ENCODE measurements at places on chromosomes 5 and 9.

DNA sequence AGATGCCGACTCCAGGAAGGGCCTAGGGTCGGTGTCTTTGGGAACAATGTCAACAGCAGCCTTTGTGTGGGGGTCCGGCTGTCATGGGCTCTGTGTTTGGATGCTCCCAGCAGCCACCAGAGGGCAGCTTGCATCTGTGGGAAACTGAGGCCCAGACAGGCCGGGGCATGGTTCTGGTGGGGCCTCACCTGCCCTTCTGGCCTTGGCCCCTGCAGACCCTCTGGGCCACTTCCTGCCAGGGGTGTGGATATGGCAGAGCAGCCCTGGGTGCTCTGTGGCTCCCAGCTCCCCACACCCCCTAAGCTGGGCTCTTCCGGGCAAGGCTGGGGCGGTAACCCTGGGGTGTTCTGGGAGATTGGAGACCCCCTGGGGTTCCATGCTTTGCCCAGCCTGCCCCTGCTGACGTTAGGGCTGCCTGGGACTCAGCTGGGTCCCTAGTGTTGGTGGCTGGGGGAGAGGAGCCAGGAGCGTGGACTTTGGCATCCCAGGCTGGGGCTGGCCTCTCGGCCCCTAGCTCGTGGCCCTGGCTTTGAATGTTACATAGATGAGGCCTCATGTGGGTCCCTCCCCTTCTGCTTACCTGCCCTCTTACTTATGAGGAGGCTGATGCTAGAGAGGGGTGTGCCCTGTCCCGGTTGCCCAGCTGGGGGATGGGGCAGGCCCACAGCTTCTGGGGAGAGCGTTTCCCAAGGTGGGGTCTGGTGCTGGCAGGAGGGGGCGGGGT is 38.3 kb downstream of the RXRA start:
- no peak for DNase-seq

GRCh38 chr5:7663808-7664207 is 187.1 kb downstream of the CFAP90 start:
- no peak for DNase-seq

DNA sequence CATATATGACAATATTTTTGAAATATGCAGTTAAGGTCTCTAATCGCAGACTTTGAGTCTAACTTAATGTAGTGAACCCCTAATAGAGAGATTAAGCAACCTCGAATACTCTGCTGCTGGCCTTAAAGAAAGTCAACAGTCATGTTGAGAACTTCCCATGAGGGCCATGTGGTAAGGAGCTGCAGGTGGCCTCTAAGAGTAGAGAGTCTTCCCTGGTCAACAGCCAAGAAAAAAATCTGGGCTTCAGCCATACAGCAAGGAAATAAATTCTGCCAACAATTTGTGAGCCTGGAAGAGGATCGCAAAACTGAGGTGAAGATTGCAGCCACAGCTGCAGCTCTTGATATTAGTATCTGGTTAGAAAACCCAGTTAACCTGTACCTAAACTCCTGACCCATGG is 935.2 kb upstream of the TYRP1 start:
- no peak for DNase-seq

DNA sequence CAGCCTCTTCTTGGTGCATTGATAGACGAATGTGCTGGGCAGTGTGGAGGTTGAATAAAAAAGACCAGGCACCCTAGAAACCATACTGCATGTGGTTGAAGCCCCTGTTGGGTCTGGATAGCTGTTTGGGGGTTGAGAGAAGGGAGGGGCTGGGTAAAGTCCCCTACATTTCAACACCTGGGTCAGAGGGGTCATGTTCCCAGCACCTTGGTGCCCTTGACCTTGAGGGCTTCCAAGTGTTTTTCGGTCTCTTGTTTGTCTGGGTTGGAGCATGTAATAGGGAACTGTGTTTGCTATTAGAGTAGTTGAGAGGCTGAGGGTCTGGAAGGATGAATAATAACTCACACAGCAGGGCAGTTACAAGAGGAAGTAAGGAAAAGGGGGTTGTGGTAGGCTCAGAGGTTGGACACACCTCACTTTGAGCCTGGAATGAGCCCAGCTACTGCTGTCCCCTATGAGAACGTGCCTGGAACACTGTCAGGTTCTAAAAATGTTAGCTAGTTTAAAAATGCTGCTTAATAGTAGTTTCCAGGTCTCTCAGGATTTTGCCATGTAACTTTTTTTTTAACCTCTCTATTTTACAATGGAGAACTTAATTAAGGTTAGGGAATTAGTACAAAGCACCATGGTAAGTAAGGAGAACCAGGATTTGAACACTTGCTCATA is 155.2 kb upstream of the SPRY4 start:
- no peak for DNase-seq

DNA sequence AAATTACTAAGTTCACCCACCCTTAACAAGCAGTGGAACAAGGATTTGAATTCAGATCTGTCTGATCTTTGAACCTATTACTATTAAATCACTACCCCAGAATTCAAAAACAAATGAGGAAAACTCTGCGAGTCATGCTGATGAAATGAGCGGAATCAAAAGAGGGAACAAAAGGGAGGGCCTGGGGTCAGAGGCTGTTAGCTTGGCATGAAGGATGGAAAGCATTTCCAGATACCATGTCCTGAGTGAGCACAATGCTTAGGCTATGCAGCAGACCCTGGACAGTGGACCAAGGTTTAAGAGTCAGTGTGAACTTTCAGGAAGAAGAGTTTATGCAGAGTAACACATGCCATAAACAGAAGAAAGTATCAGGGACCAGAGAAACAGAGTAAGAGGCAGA is 30.5 kb downstream of the GRIA1 start:
- no peak for DNase-seq

DNA sequence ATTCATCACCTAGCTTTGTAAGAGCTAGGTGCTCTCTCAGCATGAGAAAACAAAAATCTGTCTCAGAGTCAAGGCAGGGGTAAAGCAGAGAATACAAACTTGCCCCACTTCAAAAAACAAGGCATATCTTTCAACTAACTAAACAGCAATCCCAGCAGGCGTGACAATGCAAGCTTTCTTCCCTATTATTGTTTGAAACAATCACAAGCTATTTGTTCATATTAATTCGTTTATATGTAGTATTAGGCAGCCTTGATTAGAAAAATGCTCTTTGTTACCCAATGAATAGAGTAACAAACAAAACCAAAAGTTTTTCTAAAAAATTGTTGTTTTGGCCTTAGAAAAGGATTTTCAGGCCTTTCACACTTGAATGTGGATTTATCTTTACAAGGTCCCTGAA is 71.1 kb downstream of the LPAR1 start:
- no peak for DNase-seq

GRCh38 chr9:12318732-12319685 is 374.2 kb upstream of the TYRP1 start:
- no peak for DNase-seq

GRCh38 chr5:80985600-80986228 is 25.6 kb downstream of the RASGRF2 start:
- DNase-seq, result no peak

DNA sequence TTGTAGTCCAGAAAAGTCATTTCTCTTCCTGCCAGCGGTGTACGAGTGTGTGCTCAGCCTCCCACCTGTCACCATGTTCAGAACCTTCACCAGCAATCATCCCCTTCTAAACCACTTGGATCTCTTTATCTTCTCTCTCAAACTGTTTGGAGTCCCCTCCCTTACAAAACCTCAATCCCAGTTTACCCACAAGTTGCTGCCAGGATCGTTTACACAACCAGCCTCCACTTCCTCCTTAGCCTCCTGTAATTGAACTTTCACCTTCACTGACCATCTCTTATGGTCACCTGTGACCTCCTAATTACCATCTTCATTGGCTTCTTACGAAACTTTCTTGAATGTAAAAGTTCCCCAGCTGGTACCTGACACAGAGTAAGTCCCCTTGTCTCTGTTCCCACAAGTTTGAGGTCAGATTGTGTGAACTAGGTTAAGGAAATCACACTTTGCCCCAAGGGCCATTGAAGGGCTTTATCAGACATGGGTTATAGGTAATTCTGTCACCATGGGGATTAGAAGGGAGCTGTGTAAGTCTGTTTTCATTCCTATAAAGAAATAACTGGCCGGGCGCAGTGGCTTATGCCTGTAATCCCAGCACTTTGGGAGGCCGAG is 20.0 kb downstream of the RNF44 start:
- DNase-seq, result no peak

- DNase-seq, result no peak
These were observed 1671.2 kb upstream of the ACO1 start for GRCh38 chr9:30713243-30713642.

- no peak for DNase-seq
These were observed 21.3 kb downstream of the HTR4 start for GRCh38 chr5:148633067-148633377.

DNA sequence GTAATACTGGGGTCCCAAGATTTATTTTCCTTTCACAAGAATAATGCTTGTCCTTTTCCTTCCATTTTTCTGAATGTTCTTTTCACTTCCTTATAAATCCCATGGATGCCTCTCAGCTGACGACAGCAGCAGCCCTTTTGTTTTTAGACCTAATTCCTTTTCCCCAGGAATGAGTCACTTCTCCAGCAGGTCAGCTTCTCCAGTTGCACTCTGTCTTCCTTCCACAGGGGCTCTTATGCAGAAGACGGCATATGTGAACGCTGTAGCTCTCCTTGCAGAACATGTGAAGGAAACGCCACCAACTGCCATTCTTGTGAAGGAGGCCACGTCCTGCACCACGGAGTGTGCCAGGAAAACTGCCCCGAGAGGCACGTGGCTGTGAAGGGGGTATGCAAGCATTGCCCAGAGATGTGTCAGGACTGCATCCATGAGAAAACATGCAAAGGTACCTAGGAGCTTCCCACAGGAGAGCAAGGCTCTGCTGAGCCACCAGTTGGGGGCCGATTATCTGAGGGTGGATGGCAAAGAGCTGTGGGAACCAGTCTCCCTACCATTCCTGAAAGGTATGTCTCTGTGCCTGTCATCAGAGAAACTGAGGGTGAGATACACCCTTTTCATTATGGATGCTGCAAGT is 72.9 kb downstream of the RFK start:
- DNase-seq, result no peak

DNA sequence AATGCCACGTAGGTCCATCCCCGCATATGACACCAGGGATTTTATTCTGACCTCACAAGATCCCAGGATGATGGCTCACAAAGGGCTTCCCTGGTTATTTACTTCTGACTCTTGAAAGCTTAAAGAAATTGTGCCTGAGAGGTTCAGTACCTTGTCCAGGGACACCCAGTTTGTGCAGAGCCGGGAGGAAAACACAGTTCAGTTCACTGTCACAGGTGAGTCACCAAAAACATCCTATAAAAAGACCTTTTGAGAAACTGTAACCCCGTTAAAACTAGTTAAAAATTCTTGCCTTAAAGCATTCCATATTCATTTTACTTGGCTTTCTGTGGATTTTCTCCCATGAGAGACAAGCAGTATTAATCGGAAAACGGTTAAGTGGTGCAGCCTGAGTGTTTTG is 56.6 kb downstream of the ZNF510 start:
- DNase-seq, result no peak

DNA sequence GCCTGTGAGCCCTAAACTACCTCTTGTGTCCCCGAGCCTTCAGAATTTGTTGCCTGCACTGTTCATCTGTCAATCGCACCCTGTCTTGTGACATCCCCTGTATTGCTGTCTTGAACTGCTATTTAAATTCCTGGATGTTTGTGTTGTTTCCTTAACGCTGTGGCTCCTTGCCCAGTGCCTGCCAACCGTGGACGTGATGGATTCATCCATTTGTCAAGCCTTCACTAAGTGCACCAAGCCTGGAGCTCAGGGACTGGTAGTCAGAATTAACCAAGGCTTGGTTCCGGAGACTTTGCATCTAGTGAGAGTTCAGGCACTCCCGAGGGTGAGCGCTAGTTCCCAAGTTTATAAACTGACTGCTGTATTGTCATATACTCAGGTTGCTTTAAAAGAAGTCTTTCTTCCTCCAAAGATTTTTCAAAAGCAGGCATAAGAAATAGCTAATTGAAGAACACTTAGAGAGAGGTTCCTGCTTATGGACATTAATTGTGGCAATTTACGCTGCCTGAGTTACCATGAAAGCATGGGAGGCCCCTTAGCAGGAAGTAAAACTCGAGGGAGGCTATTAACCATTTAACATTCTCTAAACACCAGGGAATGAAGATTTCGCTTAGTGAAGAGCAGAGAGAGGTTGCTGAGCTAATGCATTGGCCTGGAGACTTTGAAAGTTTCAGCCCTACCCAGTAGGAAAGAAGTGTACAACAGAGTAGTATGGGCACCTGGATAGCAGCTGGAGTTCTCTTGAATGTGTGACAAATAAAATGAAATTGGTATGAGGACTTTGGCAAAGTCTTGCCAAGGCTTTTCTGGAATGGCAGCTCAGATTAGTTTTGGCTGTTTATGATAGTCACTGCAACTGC is 29.0 kb downstream of the RGS3 start:
- DNase-seq, result peak; percentile 3

DNA sequence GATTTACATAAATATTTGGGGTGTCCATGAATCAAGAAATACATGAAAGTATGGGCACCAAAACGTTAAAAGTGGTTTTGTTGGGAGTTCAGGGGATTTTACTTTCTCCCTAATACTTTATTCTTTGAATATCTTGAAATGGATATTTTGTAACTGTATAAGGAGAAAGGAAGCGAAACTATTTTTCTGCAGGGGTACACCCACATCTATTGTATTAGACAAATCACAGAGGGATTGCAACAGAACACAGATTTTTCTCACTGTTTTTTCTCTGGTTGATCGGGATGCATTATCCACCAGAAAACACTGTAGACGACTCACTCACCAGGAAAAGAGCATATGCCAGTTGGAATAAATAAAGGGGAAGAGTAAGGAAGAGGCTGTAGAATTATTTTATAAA is 1.2 kb upstream of the RABGAP1 start:
- no peak for DNase-seq

- DNase-seq, result no peak
These were observed 42.2 kb upstream of the IL17B start for GRCh38 chr5:149421372-149421685.

DNA sequence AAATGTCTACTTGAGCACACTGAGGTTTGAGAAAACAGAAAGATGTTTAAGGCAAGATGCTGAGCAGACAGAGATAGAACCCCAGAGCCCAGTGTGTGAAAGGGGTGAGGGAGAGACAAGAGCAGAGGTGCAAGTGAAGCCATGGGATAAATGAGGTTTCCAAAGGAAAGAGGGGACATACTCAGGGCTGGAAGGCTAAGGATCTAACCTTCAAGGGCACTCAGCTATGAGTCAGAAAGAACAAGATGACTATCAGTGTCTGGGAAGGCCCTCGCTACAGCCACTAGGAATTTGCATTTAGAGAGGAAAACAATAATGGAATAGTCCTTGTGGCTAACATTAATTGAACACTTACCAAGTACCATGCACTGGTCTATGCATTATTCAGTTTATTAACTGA is 113.7 kb downstream of the HTR4 start:
- DNase-seq, result no peak

- no peak for DNase-seq
These were observed 492.4 kb downstream of the GADD45G start for GRCh38 chr9:90097237-90097636.

Measured in NCI-H1436 treated with DMSO at 0.1 percent for 48 hours (cell line).